Mesothelial cell of epicardium (in vitro differentiated cells): ENCODE measurements at places on chromosomes 7 and 10.

- no peak for DNase-seq
- no peaks in the 10 kb centered on the region for H3K27me3 ChIP-seq
- no peak overlapping the region for H3K27ac ChIP-seq
Measured at GRCh38 chr7:118076564-118076963, 107.4 kb upstream of the LSM8 start.

- H3K27ac ChIP-seq = no peak overlapping the region
- peaks cover 21% of the 10 kb centered on the region for H3K4me1 ChIP-seq
- peak overlapping the region; percentile 78 for H3K4me3 ChIP-seq
- peaks cover 8% of the 10 kb centered on the region for H3K36me3 ChIP-seq
- peak; percentile 61 for DNase-seq
Measured at GRCh38 chr7:105876964-105877601, 684 bp upstream of the ATXN7L1 start.

- no peaks in the 10 kb centered on the region for H3K36me3 ChIP-seq
- H3K4me3 ChIP-seq = no peak overlapping the region
- peaks cover 21% of the 10 kb centered on the region for H3K27me3 ChIP-seq
- H3K27ac ChIP-seq = no peak overlapping the region
Measured at GRCh38 chr10:3346851-3347250, 174.3 kb upstream of the PITRM1 start.

DNA sequence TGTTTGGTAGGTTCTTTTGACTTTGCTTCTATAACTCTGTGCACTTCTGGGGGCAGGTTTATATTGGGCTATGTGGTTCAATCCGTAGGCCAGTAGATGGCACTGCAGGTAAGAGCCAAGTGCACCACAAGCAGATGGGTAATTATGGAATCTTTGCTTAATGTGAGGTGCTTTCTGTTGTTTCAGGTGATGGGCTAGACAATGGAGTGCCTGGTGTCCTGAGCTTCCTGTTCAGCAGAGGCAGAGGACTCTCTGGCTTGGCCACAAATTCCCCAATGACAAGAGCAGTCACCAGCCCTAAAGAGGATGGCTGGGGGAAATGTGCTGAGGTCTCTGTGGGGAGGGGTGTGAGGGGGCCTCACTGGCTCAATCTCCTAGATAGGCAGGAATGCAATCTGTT is 455.0 kb downstream of the CCSER2 start:
- DNase-seq = no peak
- no peaks in the 10 kb centered on the region for H3K36me3 ChIP-seq
- no peak overlapping the region for H3K27ac ChIP-seq
- H3K27me3 ChIP-seq = peaks cover 26% of the 10 kb centered on the region

GRCh38 chr10:65931291-65932070 is 994.4 kb upstream of the LRRTM3 start:
- H3K27me3 ChIP-seq = peaks cover 4% of the 10 kb centered on the region
- H3K27ac ChIP-seq = no peak overlapping the region
- DNase-seq = no peak
- no peak overlapping the region for H3K4me3 ChIP-seq
- H3K4me1 ChIP-seq = peaks cover 2% of the 10 kb centered on the region

DNA sequence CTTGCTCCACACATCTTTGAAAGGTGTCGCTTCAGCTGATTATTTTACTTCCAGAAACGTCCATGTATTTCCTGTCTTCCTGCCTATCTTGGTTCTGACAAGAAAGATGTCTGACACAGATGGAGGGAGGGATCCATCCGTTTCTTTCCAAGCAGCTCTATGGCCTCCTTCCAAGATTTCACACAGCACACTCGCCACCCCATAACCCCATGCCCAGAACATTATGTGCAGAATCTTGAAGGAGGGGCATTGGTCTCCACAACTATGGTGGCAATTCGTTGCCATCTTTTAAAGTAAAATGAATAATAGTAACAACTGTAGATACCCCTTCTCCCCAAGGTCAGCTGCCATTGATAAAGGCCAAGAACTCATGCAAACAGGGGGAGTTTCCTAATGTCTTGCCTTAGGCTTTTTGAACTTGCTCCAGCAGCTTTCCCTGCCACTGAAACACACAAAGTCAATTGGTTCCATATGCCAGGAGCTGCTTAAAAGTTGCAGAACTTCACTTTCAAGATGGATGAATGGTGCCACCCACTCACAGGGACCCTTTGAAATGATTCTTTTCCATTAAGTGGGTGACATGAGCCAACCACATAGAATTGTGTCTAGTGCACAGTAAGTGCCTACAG is 60.0 kb downstream of the VSTM4 start:
- H3K4me1 ChIP-seq = peaks cover 12% of the 10 kb centered on the region
- no peaks in the 10 kb centered on the region for H3K36me3 ChIP-seq
- peaks cover 11% of the 10 kb centered on the region for H3K27me3 ChIP-seq
- H3K4me3 ChIP-seq = no peak overlapping the region
- no peak overlapping the region for H3K27ac ChIP-seq
- no peak for DNase-seq

DNA sequence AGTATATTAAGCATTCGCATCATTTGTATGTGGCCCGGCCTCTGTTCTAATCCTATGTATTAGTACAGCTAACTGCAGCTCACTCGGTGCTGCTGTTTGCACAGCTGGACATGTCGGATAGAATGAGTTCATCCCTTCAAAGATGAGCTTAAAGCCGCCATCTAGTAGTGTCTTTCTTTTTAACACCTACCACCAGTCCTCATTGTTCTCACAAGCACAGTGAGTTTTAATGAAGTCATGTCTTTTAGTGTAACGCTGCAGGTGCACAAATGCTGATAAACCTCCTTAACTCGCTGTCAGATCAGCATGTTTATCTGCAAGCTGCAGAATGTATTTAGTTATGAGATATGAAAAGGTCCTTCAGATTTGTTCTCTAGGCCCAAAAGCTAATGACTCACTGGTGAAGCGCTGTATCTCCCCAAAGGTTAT is 247.5 kb downstream of the MTERF1 start:
- H3K4me3 ChIP-seq = no peak overlapping the region
- H3K36me3 ChIP-seq = no peaks in the 10 kb centered on the region
- peaks cover 26% of the 10 kb centered on the region for H3K4me1 ChIP-seq
- peaks cover 3% of the 10 kb centered on the region for H3K27me3 ChIP-seq
- no peak overlapping the region for H3K27ac ChIP-seq

GRCh38 chr7:80635998-80636397 is 2.4 kb upstream of the CD36 start:
- H3K27ac ChIP-seq = no peak overlapping the region
- no peak overlapping the region for H3K4me3 ChIP-seq
- no peaks in the 10 kb centered on the region for H3K27me3 ChIP-seq
- H3K36me3 ChIP-seq = no peaks in the 10 kb centered on the region

- H3K4me1 ChIP-seq = peaks cover 15% of the 10 kb centered on the region
- no peak overlapping the region for H3K4me3 ChIP-seq
- DNase-seq = no peak
- no peaks in the 10 kb centered on the region for H3K27me3 ChIP-seq
- no peaks in the 10 kb centered on the region for H3K36me3 ChIP-seq
Measured at GRCh38 chr7:131371411-131371810, 43.7 kb downstream of the MKLN1 start.

GRCh38 chr10:132877473-132877872 is 64.9 kb downstream of the CFAP46 start:
- no peaks in the 10 kb centered on the region for H3K36me3 ChIP-seq
- no peak overlapping the region for H3K4me3 ChIP-seq
- peaks cover 52% of the 10 kb centered on the region for H3K27me3 ChIP-seq
- DNase-seq = no peak
- H3K4me1 ChIP-seq = peaks cover 3% of the 10 kb centered on the region
- H3K27ac ChIP-seq = no peak overlapping the region

GRCh38 chr7:35731349-35731748 is 36.4 kb upstream of the HERPUD2 start:
- peaks cover 18% of the 10 kb centered on the region for H3K4me1 ChIP-seq
- no peak overlapping the region for H3K27ac ChIP-seq
- H3K4me3 ChIP-seq = no peak overlapping the region
- no peak for DNase-seq

- no peak for DNase-seq
- no peaks in the 10 kb centered on the region for H3K27me3 ChIP-seq
- no peak overlapping the region for H3K4me3 ChIP-seq
- no peaks in the 10 kb centered on the region for H3K4me1 ChIP-seq
- no peak overlapping the region for H3K27ac ChIP-seq
- H3K36me3 ChIP-seq = no peaks in the 10 kb centered on the region
Measured at GRCh38 chr7:123492485-123492884, 41.9 kb downstream of the IQUB start.

DNA sequence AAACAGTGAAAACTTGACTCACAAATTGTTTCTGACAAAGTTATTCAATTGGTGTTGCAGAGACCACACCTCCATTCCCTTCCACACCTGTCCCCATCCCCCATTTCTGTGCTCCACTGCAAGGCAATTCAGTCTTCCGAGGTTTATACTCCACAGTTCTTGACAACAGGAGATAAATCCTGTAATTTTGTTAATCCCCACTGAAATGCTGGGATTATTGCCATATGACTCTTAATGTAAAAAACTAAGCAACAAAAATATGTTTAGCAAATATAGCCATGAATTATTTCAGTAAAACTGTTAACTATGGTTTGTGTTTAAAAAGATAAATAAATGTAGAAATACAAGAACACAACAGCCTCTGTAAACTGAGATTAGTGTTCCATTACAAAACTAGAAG is 170.1 kb upstream of the SEMA3D start:
- H3K27me3 ChIP-seq = no peaks in the 10 kb centered on the region
- no peak overlapping the region for H3K27ac ChIP-seq
- H3K36me3 ChIP-seq = peaks cover 8% of the 10 kb centered on the region
- H3K4me1 ChIP-seq = peaks cover 22% of the 10 kb centered on the region

DNA sequence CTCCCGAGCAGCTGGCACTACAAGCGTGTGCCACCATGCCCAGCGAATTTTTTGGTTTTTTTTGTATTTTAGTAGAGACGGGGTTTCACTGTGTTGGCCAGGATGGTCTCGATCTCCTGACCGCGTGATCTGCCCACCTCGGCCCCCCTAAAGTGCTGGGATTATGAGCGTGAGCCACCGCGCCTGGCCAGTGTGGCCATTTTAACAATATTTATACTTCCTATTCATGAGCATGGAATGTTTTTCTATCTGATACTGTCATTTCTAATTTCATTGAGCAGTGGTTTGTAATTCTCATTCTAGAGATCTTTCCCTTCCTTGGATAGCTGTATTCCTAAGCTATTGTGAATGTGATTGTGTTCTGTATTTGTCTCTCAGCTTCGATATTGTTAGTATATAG is 96.2 kb downstream of the GLCCI1 start:
- H3K4me3 ChIP-seq = no peak overlapping the region
- no peaks in the 10 kb centered on the region for H3K27me3 ChIP-seq
- DNase-seq = no peak
- H3K27ac ChIP-seq = no peak overlapping the region
- H3K4me1 ChIP-seq = no peaks in the 10 kb centered on the region

DNA sequence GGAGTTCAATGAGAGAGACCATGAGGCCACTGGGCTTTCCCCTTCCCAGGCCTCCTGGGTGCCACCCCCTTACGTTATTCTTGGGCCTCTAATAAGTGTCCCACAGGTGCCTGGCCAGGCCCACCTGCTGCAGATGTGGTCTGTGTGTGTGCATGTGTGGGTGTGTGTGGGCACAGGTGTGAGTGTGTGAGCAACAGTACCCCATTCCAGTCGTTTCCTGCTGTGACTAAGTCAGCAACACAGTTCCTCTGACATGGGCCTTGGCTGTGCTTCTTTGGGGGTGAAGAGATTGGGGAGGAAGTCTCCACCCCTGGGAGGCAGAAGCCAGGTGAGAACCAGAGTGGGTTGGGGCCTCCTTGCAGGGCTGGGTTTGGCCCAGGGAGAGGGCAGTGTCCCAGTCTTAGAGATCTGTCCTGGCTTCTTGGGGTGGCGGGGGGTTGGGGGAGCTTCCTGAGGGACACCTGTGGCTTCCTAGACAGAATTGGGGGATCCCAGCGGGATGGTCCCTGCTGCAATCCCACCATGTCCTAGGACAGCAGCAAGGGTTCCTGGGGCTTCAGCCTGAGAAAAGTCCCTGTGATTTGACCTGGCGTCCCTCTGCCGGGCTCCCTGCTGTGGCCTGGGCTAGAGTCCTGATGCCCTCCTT is 4.1 kb upstream of the PILRB start:
- H3K36me3 ChIP-seq = peaks cover 16% of the 10 kb centered on the region
- no peak overlapping the region for H3K27ac ChIP-seq
- no peaks in the 10 kb centered on the region for H3K27me3 ChIP-seq
- H3K4me1 ChIP-seq = no peaks in the 10 kb centered on the region
- H3K4me3 ChIP-seq = no peak overlapping the region

- no peaks in the 10 kb centered on the region for H3K27me3 ChIP-seq
- no peak overlapping the region for H3K27ac ChIP-seq
- no peak for DNase-seq
- H3K4me3 ChIP-seq = no peak overlapping the region
- peaks cover 3% of the 10 kb centered on the region for H3K36me3 ChIP-seq
Measured at GRCh38 chr10:58856508-58857240, 319.8 kb upstream of the PHYHIPL start.

DNA sequence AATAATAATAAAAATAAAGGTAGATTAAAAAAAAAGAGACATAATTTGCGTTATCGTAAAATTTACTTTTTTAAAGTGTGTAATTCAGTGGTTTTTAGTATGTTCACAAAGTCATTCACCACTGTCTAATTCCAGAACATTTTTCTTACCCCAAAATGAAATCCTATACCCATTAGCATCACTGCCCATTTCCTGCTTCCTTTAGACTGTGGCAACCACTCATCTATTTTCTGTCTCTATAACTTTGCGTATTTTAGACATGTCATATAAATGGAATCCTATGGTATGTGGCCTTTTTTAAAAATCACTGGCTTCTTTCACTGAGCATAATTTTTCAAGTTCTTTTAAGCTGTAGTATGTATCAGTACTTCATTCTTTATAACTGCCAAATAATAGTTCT is 53.6 kb downstream of the KAT6B start:
- no peaks in the 10 kb centered on the region for H3K27me3 ChIP-seq
- H3K36me3 ChIP-seq = peaks cover 17% of the 10 kb centered on the region
- H3K4me3 ChIP-seq = no peak overlapping the region
- no peak overlapping the region for H3K27ac ChIP-seq
- peaks cover 54% of the 10 kb centered on the region for H3K4me1 ChIP-seq

DNA sequence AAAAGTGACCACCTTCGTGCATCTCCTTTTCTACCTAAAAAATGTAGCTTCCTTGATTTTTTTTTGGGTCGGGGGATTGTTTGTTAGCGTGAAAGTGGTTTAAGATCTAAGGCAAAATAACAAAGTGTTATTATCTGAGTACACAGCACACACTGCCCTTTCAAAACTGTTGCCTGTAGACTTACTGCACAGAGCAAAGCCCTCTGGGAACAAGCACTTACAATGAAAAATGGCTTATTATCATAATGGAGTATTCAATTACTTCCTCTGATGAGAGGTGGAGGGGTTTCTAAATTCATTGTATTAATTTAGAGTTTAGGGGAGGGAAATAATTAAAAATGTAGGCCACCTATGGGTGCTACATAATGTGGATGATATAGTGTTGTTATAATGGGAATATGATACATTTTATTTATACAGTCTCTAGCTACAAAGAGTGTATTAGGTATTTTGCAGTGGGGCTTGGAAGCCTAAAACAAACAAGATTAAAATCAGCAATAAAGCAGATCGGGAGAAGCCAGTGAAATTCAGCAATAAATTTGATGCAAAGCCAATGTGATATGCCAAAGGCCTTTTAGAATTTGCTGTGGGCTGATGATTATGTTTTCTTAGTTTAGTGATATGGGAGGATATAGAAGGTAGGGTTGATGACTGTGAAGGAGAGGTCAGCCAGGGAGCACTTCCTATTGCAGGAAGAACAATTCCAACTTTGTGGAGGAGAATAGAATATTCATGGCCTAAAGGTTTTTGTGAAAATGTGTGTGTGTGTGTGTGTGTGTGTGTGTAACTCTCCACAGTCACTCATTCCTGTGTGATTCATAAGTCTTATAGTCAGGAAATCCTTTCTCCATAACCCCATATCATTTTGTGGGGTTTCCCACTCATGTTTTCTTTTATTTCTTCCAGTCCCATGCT is 17.7 kb upstream of the EXOC4 start:
- no peaks in the 10 kb centered on the region for H3K36me3 ChIP-seq
- H3K27ac ChIP-seq = peak overlapping the region; percentile 35
- H3K4me3 ChIP-seq = no peak overlapping the region
- peaks cover 12% of the 10 kb centered on the region for H3K27me3 ChIP-seq
